ENCODE measurements at places on chromosomes 7 and 10.

GRCh38 chr7:73351447-73352167 is 23.6 kb downstream of the FKBP6 start:
- DNase-seq = no peak

- no peak for DNase-seq
These were observed 256.9 kb downstream of the WDR11 start for GRCh38 chr10:121108051-121108450.

GRCh38 chr10:69976795-69977546 is 75.7 kb upstream of the MACROH2A2 start:
- DNase-seq = no peak

- DNase-seq = no peak
These were observed 50.4 kb downstream of the TFEC start for GRCh38 chr7:115980159-115980558.

GRCh38 chr7:108203537-108203936 is 73.4 kb upstream of the LAMB4 start:
- no peak for DNase-seq

GRCh38 chr7:100115026-100115425 is 4.1 kb downstream of the TAF6 start:
- DNase-seq = no peak

DNA sequence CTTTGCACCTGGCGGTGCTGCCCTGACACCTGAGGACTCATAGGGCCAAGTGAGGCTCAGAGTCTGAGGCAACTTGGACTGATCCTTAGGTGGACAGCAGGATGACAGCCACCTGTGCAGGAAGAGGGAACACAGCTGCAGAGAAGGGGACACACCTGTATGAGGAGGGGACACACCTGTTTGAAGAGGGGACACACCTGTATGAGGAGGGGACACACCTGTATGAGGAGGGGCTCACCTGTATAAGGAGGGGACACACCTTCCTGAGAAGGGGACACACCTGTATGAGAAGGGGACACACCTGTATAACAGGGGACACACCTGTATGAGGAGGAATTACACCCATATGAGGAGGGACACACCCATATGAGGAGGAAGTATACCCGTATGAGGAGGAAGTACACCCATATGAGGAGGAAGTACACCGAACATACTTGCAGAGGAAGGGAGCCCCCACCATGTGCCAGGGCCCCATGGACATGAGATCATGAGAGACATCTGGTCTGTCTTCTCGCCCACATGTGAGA is 285.9 kb downstream of the ADARB2 start:
- DNase-seq = no peak

- DNase-seq = no peak
These were observed 7.9 kb downstream of the ENTPD7 start for GRCh38 chr10:99667108-99667751.

GRCh38 chr7:154795437-154795836 is 207.5 kb downstream of the PAXIP1 start:
- DNase-seq = no peak

DNA sequence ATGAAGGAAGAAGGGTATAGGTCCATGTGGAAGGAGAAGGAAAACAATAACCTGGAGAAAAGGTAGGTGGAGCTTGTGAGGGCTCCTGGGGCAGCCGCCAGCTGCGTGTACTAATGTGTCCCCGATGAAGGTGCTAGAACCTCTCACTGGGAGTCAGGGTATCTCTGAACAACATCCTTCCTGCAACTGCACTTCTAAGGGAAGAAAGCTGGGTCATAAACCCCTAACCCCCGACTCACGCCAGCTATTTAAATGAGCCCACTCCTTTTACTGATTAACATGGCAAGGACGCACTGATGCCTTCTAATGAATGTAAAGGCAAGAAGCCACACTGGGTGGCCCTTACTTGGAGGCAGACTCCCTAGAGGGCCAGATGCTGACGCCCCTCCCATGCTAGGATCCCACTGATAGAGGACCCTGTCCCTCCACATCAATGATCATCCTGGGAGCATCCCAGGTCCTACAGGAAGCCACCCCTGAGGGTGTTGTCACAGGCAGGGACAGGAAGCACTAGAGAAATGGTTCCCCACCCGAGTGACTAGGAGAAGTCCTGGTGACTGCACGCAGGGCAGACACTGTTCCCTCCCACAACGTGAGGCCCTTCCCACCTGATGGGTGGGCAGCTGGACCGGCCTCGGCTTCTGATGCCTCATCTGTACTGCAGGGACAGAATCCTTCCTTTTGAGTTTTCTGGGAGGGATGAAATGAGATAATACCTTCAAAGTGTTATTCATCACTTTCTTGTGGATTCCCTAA is 20.4 kb downstream of the JCAD start:
- DNase-seq = no peak

DNA sequence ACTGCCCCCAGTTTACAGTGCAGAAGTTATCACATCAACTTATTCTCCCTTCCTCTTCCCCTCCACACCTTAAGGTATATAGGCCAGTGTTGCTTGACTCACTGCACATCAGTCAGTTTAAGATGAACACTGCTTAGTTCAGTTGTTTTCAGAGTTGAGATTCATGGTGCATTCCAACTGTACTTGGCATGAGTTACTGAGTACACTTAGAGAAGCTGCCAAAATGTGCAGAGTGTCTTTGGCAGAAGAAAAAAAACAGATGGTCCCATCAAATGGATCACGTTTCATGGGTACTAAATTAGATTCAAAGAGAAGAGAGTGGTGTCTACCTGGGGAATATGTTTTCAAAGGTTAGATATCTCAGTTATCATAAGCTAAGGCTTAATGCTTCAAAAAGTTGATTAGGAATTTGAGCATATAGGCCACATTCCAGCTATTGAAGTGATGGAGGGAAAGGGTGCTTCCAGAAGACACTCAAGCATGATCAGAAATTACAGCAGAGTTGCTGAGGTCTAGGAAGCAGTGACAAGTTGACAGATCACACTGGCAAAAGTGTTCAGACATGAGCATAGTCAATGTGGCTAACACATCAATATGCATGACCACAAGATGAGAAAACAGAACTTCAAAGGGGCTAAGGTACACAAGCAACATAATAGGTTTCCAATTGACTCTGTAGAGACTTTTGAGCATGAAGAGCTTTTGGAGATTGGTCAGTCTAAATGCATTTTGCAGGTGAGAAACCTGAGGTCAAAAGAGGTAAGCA is 579.2 kb upstream of the CELF2 start:
- DNase-seq = no peak

GRCh38 chr10:58435297-58435985 is 50.2 kb downstream of the TFAM start:
- DNase-seq = no peak

- DNase-seq = no peak
These were observed 379.7 kb downstream of the RPS24 start for GRCh38 chr10:78413076-78414055.

DNA sequence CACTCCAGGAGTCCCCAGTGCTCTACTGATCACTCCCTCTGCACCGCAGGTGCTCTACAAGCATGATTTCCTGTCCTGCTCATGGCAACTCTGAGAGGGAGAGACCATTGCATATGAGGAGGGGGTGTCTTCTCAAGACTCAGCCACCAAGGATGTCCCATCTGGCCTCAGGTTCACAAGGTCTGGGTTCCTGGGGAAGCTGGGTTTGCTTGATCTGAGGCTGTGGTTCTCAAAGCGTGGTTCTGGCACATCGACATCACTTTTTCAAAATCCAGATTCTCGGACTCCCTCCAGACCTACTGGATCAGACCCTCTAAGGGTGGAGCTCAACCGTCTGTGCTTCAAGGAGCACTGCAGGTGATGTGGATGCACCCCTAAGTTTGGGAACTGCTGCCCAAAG is 247.5 kb downstream of the PLXNA4 start:
- no peak for DNase-seq

DNA sequence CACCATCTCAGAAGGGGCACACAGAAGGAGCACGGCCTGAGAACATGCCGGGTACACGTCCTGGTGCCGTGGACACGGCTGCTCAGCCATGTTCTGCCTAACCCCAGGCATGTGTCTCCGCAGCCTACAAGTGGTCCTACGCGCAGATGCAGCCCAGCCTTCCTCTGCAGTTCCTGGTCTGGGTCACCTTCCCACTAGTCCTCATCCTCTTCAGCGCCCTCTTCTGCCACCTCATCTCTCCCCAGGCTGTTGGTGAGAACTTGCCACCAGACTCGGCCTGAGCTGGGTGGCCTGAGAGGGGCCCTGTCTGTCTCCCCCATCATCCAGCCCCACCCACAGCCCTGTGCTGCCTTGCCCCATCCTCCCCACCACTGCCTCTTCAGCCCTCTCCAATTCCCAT is 5.3 kb downstream of the CLCN1 start:
- DNase-seq = no peak

DNA sequence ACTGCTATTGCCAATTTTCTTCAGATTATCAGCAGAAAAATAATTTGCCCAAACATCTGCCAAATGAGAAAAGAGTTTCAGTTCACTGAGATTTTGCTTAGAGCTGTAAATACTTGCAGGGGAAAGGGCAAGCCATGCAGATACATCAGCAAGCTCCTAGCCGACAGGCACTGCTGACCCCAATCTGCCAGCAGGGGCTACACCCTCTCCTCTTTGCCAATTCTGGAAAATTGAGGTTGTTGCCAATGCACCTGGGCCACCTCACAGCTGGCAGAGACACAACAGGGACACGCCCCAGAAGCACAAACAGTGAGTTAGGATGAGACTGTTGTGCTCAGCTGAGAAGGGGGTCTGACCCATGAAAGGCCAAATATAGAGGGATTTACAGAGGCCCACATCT is 129.5 kb upstream of the MYO3A start:
- no peak for DNase-seq

DNA sequence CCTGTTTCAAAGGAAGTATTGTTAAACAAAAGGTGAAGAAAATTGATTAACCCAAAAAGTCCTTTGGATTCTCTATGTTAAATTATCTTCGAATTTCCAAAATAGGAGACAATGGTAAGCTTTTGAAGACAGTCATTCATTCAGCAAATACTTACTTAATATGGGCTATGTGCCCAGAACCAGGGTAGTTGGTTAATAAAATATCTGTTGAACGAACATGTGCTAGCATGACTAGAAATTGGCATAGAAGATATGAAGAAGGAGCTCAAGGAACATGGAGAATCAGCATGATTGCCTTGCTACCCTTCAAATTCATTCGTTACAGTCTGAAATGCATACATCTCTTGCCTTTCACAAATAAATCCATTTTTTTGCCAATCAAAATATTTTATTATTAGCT is 123.1 kb upstream of the RHEB start:
- DNase-seq = no peak

DNA sequence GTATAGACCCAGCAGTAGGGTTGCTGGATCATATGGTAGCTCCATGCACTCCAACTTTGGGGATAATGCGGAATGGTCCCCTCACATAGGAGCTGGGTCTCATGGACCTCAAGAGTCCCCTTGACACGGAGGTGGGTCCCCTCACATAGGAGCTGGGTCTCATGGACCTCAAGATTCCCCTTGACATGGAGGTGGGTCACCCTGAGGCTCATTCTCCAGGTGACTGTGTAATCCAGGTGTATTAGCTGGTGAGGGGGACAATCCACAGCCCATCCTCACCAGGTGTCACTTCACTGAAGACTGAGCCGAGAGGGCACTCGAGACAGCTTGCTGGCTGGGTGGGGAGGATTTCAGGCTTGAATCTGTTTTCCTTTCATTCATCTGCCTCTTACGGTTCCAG is 121.9 kb downstream of the PTPN20 start:
- DNase-seq = no peak

GRCh38 chr10:69892406-69892805 is 90.7 kb downstream of the COL13A1 start:
- no peak for DNase-seq

GRCh38 chr10:107899075-107899474 is 734.6 kb upstream of the SORCS1 start:
- no peak for DNase-seq

- no peak for DNase-seq
These were observed 110.4 kb downstream of the OSBPL3 start for GRCh38 chr7:24869572-24869971.

DNA sequence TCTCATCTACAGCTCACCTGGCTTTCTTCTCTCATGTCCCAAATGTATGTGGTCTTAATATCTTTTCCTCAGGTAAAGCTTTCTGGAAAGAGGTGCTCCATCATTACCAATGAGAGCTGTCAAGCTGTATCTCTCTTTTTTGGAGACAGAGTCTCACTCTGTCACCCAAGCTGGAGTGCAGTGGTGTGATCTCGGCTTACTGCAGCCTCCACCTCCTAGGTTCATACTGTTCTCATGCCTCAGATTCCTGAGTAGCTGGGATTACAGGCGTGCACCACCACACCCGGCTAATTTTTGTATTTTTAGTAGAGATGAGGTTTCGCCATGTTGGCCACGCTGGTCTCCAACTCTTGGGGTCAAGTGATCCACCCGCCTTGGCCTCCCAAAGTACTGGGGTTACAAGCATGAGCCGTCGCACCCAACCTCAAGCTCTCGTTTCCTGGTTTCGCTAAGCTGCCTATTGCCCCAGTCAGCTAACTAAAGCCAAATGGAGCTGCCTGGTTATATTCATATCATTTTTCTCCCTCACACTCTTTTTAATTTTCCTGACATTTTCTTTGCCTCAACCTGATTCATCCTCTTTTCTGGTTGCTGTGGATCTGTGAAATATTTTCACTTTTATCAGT is 60.5 kb downstream of the SUFU start:
- DNase-seq = no peak

DNA sequence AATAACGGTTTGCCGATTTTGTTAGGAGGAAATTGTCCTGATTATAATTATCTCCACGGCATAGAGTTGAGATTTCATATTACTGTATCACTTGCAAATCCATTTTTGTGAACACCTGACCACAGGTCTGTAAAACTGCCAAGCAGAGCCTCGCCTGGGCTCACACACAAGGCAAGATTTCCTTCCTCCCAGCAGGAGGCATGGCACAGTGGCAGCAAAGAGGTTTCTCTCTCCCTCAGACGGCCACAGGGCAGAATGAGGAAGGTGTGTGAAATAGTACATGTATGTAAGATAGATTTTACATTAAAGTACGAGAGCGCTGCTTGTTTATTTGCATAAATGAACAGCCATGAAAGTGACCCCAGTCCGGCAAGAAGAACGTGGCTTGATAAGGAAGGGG is 130.1 kb downstream of the CELF2 start:
- no peak for DNase-seq

DNA sequence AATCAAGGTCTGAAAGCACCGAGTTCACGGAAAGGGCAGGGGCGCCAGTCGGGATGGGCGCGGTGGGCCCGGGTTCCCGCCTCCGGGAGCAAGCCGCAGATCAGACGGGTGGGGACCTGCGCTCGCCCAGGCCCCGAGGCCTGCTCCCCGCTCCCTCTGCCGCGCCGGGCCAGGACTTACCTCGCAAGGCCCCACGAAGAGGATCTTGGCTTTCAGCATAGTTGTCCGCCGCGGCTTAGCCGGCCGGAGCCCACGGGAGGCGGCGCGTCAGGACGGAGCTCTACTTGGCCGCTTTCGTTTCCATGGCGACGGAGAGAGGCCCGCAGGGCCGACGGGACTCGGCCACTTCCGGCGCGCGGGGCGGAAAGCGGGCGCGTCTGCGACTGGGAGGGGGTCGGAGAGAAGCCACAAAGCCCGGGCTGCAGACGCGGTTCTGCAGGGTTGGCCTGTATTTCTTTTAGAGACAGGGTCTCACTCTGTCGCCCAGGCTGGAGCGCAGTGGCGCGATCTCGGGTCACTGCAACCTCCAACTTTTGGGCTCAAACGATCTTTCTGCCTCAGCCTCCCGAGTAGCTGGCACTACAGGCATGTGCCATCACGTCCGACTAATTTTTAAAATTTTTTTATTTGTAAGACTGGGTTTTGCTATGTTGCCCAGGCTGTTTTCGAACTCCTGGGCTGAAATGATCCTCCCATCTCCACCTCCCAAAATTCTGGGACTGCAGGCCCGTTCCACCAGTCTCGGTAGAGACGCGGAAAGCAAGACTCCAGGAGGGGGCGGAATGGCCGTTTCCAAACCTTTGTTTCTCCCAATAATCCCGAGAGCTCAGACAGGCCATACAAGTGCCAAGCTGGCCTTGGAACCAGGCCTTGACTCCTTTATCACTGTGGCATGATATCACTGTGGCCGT is at the start of gene IFT22:
Gene IFT22 (minus strand): TSS at position 322 of the 911 bp plus-strand sequence. CDS start 103 bp downstream, at position 219.
- peak; percentile 93 for DNase-seq
